ENCODE measurements at places on chromosomes 5 and 9.

DNA sequence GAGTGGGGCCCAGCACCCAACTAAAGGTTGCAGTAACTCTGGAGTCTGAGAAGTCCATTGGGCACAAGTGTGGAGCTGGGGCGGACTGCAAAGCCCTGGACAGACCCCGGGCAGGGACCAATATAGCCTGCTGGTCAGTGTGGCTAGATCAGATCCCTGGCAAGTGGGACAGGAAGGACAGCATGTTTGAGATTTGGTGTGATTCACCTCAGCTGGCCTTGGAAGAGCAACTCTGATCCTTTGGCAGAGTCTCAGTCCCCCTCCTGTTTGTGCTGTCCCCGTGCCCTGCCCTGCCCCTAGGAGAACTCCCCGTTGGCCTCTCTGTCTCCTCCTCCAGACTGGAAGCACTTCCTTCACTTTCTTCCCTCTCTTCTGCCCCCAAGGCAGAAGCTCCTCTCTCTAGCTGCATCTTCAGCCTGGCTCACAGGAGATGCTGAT, 255.3 kb downstream of the FSTL4 start:
- DNase-seq: no peak

DNA sequence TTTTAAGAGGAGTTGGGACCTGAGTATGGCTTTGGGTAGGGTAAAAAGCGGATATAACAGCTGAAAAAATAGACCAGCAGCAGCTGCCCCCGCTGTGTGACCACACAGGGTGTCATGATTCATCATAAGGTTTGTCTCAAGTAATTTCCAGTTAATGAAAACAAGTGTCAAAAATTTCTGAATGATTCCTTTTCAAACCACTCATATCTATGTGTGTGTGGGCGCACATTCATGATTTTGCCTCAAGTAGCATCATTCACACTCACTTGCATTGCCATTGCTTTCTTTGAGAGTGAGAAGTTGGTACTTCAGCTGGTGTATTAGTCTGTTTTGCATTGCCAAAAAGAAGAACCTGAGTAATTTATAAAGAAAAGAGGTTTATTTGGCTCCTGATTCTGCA, 12.1 kb upstream of the TNFAIP8 start:
- no peak for DNase-seq

- DNase-seq: no peak
Measured at GRCh38 chr5:111775224-111775623, 18.2 kb upstream of the NREP start.

- DNase-seq: no peak
Measured at GRCh38 chr5:33170411-33170810, 270.4 kb upstream of the TARS1 start.

GRCh38 chr5:35281613-35282012, 51.3 kb upstream of the PRLR start:
- DNase-seq: no peak

- no peak for DNase-seq
Measured at GRCh38 chr9:76562511-76562911, 103.5 kb downstream of the GCNT1 start.

DNA sequence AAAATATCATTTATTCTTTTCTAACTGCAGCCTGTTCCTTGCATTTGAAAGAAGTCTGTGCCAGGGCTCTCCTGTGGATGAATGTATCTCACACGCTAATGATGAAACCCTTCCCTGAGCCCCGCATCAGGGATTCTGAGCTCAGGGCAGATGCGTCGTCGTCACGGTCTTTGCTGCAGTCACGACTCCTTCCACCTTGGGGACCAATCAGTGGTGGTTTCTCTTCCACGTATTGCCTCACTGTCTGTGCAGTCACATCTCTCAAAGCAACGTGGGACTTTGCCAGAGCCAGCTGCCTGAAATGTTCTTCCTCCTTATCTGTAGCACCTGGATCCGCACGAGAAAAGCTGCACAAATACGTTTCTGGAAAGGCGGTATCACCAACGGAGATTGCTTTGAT, 13.9 kb upstream of the UBE2QL1 start:
- no peak for DNase-seq

DNA sequence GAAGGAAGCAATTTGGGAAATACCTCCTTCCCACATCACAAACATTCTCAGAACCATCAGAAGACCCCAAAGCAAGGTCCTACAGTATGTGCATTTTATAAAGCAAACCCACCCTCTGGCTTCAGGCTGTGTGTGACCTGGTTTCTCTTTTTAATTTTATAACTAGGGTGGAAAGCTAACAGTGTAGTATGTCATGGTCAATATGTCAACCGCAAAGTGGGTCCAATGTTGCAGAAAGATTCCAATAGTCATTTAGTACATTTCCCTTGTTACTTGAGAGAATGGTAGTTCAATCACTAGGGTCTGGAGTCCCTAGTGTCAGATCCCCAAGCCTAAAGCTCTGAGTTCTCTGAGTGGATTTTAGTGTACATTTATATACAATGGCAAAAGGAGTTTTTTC, 96.2 kb downstream of the FGF1 start:
- DNase-seq: no peak
